ENCODE measurements at places on chromosomes 7 and 10.

GRCh38 chr10:29826801-29827450 lies 192.2 kb upstream of the SVIL start:
- DNase-seq = no peak

DNA sequence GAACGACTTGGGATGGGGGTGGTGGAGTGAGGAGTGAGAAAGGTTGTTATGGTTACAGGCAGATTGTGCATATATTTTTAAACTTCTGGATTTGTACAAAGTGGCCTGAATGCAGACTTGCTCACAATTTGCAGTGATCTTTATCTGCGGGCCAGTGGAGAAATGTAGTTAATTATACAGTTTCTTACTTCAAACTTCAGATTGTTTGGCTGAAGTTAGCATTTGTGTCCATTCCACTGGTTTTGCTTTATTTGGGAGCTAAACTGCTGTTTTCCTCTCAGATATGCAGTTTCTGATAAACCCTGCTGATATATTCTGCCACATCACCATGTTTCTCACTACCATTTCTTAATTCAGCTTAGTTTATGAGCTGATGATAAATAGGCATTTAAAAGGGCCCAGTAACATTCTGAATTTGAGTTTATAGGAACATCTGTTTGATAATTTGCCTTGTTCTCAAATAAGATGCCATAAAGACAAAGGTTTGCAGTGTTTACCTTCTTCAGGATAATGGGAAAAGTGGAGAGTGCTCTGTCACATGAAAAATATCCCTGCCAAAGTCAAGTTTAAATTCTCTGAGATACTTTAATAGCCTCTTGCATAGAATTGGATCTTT lies 170.1 kb downstream of the ST7 start:
- no peak for DNase-seq

DNA sequence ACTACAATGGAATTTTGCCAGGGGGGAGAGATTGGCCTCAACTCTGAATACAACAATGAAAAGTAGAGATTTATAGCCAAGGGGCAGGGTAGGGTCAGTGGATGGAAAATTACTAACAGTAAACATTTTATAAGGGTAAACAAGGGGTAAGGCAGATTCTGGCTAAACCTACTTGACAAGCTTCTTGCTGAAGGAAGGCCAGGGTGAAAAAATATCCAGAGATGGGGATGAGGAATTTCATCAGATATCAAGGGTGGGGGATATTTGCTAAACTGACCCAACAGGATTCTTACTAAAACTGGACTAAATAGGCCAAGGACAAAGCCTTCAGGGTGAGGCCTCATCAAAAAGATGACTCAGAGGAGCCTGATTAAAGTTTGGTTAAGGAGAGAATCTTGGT lies 156.3 kb downstream of the RTKN2 start:
- no peak for DNase-seq

DNA sequence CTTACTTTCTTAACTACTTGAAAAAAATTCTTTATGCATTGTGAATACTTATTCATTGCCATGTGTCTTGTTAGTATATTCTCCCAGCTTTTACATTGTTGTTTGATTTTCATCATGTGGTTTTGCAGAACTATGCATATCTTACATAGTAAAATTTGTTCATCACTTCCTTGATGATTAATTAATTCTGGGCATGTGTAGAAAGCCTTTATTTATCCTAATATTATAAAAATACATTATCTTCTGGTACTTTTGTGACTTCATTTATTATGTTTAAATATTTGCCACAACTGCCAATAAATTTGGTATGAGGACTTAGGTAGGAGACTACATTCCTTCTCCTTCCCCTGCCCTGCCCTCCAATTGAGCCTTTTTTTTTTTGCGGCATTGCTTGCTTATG lies 166.0 kb upstream of the ZNF32 start:
- DNase-seq = no peak

DNA sequence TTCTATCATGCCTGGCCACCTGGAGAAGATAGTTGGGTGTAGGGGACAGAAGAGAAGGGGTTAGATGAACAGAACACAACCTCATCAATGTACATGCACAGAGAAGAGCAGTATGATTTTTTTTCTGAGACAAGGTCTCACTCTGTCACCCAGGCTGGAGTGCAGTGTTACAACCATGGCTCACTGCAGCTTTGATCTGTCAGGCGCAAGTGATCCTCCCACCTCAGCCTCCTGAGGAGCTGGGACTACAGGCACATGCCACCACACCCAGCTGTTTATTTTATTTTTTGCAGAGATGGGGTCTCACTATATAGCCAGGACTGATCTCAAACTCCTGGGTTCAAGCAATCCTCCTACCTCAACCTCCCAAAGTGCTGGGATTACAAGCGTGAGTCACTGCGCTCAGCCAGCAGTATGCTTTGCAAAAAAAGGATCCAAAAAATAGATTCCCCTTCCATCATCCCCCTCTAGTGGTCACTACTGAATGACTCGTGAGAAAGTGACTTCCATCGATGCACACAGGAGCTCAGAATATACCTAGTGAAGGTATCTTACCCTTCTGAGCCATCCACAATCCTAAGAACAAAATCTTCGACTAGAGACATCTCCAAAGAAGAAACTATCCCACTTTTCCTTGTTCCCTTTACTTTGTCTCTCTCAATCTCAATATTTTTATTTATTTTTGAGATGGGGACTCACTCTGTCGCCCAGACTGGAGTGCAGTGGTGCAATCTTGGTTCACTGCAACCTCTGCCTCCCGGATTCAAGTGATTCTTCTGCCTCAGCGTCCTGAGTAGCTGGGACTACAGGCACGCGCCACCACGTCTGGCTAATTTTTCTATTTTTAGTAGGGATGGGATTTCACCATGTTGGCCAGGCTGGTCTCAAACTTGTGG lies 21.0 kb downstream of the ZCWPW1 start:
- no peak for DNase-seq

- no peak for DNase-seq
These were observed 13.6 kb downstream of the ENTPD7 start for GRCh38 chr10:99672884-99673283.

DNA sequence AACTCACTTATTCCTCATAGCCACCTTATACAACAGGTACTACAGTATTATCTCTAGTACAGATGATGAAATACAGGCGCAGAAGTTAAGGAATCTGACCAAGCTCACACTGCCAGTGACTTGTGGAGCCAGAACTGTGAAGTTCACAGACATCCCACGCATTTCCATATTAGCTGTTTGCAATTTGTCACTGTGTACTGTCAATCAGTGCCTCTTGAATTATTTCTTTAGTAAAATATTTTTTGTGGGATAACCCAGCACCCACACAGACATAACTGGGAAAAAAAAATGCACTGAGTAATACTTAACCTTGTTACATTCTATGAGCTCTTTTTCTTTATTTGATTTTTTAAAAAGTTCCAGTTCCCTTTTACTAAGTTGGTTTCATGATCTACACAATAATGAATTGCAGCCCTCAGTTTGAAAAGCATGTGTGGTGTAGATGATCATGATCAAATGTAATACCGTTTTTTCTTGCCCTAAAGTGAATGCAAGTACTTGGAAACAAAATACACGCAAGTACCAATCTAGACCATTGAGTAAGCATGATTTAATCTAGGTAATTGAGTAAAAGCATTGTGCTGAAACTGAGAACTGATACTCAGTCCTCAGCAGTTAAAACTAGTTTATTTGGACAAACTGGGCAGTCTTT lies 14.1 kb downstream of the CUL1 start:
- DNase-seq = no peak

GRCh38 chr7:22051886-22052673 lies 106.4 kb upstream of the CDCA7L start:
- no peak for DNase-seq

DNA sequence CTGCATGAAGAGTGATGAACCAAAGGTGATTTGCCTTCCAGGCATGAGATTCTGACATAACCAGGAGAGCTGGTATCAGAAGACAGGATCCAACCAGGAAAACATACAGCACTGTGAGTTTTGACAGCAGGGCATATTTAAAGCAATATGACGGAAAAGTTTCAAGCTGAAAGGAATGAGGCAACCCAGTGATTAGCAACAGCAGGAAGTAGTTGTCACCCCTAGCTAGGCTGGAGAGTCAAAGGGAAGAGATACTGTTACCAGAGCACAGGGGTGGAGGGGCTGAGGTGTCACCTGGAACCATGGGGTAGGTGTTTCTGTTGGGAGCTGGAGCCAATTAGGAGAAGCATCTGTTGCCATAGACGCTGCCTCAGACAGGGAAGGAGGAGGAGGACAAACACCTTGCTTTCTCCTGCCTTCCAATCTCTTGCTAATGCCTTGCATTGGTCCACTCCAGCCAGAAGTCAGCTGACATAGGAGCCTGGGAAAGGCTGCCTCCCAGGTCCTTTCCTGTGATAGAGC lies 125.4 kb upstream of the SORCS3 start:
- no peak for DNase-seq

Measured in stimulated activated CD8-positive, alpha-beta memory T cell treated with anti-CD3 and anti-CD28 coated beads, Interleukin-7, amount 100 ng/mL, for 48 hours (primary cell).